ENCODE measurements at places on chromosomes 6 and 20. TPM values are rescaled to one million over a fixed set of nuclear protein-coding genes. Genes with fewer than 3 reads are reported as not detected.

LRRC73 gene
- total RNA-seq, result 0.15 TPM

IRF4 gene
- not detected for total RNA-seq

GRM1 gene
- not detected for total RNA-seq

SNX5 gene
- 70.3 TPM for total RNA-seq

AHI1 gene
- total RNA-seq, result 7.2 TPM

MAP7 gene
- total RNA-seq, result 0.10 TPM

LY6G6F gene
- not detected for total RNA-seq

GPLD1 gene
- total RNA-seq, result 0.44 TPM

FABP7 gene
- total RNA-seq, result not detected

ALDH5A1 gene
- 1.6 TPM for total RNA-seq

SLC35D3 gene
- not detected for total RNA-seq

CABLES2 gene
- 3.6 TPM for total RNA-seq

LZTS3 gene
- total RNA-seq, result 3.3 TPM

FRK gene
- 1.4 TPM for total RNA-seq

TRIM10 gene
- total RNA-seq, result not detected

HDGFL1 gene
- not detected for total RNA-seq

NR2E1 gene
- total RNA-seq, result not detected

KIF6 gene
- 0.31 TPM for total RNA-seq

BICRAL gene
- 6.6 TPM for total RNA-seq

WFDC12 gene
- not detected for total RNA-seq

HLA-DQB1 gene
- total RNA-seq, result not detected
